ENCODE measurements at places on chromosomes 2 and 18.

DNA sequence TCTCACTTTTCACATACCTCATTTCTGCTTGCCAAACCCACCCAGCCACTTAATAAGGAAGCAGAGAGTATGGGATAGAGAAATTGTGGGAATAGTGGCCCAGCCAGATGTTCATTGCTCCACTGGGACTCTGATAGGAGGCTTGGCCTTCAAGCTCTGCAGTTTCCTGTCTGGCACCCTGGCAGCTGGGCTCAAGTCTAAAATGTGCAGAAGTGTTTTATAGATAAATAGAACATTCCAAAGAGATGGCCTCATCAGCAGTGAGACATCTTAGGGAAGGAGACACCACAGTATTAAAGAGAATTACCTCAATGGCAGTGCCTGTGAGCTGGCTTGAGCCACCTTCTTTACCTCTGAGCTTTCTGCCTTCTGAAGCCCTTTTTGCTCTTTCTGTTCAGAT, 24.7 kb downstream of the COPS7B start:
- peak; percentile 88 for DNase-seq

DNA sequence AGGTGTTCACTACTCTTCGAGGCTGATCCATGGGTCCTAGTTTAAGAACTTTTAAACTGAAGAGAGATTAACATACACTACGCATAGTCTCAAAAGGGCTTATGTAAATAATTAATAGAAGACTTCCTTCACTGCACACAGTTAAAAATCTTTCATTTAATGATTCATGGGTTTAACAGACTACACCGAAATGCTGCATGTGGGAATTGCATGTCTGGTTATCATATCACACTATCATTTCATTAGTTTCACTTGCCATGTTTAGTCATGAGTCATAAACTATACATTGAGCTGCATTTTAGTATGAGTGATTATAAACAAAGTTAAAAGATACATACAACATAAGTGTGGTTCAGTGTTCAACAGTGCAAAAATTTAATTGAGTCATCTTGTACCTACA, 31.2 kb downstream of the GLS start:
- DNase-seq, result peak; percentile 48

GRCh38 chr2:9699139-9700108, 68.6 kb upstream of the YWHAQ start:
- DNase-seq, result peak; percentile 72

DNA sequence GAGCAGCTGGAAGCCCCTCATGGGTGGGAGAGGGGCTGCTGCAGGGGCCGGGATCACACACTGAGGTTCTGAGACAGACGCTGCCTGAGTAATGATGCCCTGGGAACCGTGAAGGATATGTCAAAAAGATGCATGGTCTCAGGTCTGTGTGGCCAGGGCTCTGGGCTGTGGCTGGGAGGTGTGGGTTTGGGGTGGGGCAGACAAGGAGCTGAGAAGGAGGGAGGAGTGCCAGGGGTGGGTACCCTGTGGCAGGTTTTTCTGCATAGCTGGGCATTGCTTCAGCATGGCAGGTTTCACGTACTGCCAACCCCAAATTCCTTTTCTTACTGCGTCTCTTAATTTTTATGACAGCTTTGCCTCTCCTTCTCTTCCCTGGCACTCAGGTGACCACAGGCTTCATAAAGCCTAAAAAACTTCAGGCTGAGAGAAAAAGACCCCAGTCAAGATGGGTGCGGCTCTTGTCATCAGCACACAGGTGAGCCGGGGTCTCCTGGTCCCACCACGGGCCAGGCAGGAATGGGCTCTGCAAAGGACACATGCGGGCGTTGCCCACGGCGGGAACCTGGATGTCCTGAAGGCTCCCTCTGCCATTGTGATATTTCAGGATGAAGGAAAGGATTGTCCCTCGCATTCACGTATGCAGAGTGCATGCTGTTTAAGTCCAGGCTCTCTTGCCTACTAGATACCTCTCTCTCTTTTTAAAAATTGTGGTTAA, 18.0 kb downstream of the MALL start:
- DNase-seq, result no peak

DNA sequence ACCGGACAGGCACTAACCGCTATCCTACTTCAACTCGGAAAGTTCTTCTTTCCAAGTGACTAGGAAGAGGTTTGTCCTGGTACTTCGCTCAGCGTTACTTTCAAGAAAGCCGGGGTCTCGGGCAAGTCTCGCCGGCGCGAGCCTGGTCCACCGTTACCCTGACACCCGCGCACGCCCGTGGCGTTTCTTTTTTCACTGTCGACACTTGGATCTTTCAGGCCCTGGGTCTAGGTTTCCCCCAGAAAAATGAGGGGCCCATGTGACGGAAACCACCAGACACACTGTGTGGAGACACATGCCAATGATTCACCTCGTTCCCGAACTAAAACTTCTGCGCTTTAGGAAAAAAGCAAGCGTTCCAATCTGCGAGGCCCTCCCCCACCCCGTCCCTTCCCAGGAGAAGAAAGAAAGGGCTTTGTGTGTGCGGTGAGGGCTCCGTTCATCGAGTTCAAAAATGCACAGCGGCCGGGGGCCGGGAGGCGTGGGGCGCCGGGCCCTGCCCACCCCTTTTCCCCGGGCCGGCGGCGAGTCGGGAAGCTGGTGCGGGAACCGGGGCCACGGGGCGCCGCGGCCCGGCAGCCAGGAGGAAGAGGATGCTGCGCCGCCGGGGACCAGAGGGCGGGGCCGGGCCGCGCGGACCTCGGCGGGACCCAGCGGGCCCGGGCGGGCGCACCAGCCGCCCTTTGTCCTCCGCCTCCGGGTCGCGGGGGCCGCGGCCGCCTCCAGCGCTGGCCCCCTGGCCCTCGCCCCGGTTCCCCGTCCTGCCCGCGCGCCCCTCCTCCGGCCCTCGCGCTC, 2.6 kb downstream of the ZNF521 start:
- DNase-seq, result peak; percentile 45

GRCh38 chr18:59884351-59884750, 15.4 kb upstream of the PMAIP1 start:
- DNase-seq, result no peak

- no peak for DNase-seq
These were observed 39.1 kb upstream of the IGFBP2 start for GRCh38 chr2:216594081-216594480.

GRCh38 chr2:64029116-64029665, 10.0 kb upstream of the VPS54 start:
- no peak for DNase-seq

DNA sequence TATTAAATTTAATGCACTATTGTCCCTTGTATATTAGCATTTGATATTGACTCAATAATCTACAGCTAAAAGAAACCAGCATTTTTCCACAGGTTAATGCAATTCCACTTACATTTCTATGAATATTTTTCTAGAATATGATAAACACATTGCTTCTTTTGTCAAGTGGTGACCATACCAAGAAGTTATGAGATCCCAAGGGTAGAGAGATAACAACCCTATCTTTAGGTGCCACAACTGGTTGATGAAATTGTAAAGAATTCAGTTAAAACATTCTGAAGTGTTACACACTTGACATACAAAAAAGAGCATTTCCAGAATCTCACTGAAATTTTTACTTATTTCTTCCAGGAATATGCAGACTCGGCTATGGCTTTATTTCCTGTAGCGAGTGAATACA, 56.0 kb downstream of the ABCG8 start:
- DNase-seq, result no peak

DNA sequence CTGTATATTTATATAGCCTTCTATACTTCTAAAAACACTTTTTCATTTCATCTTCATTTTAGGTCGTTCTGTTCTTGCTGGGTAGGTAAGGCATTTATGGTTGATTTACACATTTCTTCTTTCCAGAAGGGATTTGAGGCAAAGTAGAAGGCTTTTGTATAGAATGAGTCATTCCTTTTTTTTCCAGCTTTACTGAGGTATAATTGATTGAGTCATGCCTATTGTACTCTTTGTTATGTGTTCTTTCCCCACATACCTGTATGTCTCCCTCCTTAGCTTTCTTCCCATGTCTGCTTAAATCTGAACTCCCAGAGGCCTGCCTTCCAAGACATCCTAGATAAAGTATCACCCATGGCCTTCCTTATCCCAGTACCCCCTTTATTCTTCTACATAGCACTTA, 4.8 kb upstream of the CDC42EP3 start:
- no peak for DNase-seq

DNA sequence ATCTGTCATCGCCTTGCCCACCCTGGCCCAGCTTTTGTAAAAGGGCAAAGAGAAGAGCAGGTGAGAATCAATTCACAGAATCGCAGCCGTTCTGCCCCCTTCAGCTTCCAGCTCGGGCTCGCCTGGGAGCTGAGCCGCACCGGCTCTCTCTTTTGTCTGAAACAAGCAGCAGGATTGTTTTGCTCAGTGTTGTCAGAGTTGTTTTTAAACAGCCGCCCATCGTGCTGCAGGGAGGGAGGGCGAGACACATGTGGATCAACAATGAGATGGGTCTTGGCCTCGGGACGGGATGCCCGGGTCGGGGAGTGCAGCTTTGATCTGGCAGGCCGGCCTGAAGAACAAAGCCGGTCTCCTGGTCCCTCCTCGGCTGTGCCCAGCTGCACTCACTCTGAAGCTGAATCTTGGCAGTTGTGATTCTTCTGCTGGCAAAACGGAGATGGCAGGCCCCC, 39.7 kb upstream of the HDAC4 start:
- no peak for DNase-seq

DNA sequence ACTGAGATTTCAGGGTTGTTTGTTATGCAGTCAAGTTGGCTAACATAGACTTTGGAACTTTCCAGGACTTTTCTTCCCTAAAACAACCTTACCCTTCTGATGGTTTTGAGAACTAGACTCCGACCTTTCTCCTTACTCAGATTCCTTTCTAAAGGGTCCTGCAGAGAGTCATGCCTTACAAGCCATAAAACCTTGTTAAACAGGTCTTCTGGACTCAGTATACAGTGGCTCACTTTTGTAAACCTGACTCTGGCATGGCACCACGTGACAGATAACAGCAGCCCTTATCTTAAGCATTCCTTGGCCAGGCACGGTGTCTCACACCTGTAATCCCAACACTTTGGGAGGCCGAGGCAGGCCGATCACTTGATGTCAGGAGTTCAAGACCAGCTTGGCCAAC, 253.2 kb upstream of the RAB6C start:
- DNase-seq, result no peak

DNA sequence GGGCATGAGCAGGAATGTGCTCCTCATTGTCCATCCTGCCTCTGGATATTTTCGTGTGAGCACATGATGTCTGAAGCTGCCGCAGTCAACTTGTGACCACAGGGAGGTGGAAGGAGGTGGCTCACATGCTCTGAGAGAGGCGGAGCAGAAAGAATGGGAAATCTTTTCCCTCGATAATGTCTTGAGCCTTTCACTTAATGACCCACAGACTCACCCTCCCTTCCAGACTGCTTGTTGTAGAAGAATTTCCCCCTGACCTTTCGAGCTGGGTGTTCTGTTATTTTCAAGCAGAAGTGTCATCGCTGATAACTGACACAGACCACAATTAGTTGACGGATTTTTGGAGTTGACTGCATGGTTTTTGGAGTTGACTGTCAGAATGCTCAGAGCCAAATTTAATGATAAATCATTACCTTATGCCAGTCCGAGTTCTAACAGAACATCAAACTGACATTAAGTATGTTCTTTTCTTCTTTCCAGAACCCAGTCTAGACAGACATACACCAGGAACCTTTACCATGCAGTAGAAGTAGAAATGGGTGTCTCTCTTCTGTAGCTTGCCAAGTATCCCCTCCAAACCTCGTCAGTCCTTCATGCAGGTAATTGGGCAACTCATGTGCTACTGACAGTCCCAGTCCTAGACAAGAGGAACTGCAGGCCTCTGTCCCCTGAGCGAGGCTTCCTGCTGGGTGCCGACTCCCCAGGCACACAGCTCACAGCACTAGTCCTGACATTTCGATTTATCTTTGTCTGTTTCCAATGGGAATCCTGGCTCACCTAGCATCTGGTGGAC, 29.4 kb upstream of the RTTN start:
- DNase-seq, result peak; percentile 53

- DNase-seq, result no peak
These were observed 291.8 kb upstream of the HS6ST1 start for GRCh38 chr2:128610496-128610895.

- no peak for DNase-seq
These were observed 109.5 kb downstream of the CABYR start for GRCh38 chr18:24248359-24248758.

GRCh38 chr2:146363731-146364130, 1481.1 kb upstream of the ACVR2A start:
- peak; percentile 5 for DNase-seq

- DNase-seq, result no peak
These were observed 159.2 kb downstream of the FAM210A start for GRCh38 chr18:13566941-13567746.

DNA sequence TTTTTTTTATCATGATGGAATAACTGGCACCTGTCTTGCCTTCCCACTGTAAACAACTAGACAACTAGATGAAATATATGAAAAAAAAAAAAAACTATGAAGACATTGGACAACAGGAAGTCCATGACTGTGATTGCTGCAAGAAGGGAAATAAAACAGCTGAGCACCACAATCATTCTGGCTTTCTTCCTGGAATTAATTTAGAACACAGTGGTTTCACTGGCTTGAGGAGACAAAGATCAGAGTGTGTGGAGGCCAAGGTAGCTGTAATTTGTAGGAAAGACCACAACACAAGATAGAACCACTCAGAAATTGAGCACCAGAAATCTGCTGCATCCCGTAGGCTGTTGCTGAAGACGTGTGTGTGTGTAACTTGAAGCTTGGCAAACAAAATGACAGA, 121.1 kb upstream of the PID1 start:
- DNase-seq, result no peak

DNA sequence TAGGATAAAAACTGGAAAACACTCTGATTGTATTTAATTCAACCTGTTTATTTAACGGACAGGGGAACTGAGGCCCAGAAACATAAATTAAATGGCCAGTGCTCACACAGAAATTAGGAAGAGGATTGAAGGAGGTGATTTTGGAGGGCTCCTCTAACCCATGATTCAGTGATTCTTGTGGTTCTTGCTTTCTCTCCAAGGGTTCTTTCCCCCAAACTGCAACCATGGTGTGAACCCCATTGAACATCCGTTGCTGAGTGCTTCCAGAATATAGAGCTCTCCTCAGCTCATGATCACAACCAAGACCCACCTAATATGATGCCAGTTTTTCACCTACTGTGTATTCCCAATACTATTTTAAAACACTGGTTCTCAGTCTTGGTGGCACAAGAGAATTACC, 41.4 kb downstream of the BMP10 start:
- DNase-seq, result no peak

- DNase-seq, result no peak
These were observed 87.3 kb upstream of the ZCCHC2 start for GRCh38 chr18:62435435-62436031.

GRCh38 chr2:48530033-48530811, at the start of gene STON1:
STON1 (plus strand) TSS chr2:48530154; CDS start chr2:48580634, 50,480 bp downstream.
- peak; percentile 38 for DNase-seq

- DNase-seq, result no peak
These were observed 90.5 kb upstream of the ITGB6 start for GRCh38 chr2:160290598-160290997.

DNA sequence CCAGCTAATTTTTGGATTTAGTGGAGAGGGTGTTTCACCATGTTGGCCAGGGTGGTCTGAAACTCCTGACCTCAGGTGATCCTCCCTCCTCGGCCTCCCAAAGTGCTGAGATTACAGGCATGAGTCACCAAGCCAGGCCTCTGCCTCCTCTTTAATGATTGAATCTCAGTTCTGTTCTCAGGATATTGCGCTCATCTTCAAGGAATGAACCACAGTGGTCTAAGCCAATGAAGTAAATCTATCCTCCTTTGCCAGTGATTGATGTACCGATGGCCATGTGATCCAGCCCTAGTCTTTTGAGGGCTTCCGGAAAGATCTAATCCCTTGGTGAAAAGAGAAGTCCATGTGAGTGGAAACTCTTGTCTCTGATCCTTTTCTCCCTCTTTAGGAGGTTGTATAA, 48.6 kb downstream of the POLE4 start:
- peak; percentile 14 for DNase-seq

GRCh38 chr2:42928692-42929545, 136.5 kb upstream of the HAAO start:
- DNase-seq, result peak; percentile 25
